ENCODE measurements at places on chromosomes 3 and 15.

- no peak for DNase-seq
Observed at GRCh38 chr15:38954090-38954489, 389.5 kb upstream of the RASGRP1 start.

- DNase-seq: no peak
Observed at GRCh38 chr15:73015493-73015892, 36.8 kb upstream of the NEO1 start.

DNA sequence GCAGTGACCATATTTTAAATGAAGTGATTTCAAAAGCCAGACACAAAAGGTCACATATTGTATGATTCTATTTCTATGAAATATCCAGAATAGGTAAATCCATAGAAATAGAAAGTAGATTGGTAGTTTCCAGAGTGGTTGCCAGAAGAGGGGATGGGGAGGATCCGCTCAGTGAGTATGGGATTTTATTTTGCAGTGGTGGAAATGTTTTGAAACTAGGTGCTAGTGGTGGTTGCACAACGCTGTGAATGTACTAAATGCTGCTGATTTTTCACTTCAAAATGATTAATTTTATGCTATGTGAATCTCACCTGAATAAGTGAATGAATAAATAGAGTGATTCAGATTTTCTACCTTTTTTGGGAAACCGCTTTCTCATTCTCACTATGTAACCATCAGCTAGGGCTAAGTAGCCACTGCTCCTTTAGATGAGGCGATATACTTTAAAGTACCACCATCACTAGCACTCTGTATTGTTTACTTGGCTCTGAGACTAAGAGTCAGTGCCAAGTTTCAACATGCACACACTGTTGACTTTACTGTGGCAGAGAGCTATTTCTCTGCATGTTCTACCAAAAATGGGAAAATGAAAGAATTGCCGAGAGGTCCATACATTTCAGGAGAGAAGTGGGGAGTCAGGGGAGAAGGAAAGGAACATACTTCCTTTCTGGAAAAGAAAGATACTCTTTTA lies 90.7 kb upstream of the GOLIM4 start:
- DNase-seq: no peak

DNA sequence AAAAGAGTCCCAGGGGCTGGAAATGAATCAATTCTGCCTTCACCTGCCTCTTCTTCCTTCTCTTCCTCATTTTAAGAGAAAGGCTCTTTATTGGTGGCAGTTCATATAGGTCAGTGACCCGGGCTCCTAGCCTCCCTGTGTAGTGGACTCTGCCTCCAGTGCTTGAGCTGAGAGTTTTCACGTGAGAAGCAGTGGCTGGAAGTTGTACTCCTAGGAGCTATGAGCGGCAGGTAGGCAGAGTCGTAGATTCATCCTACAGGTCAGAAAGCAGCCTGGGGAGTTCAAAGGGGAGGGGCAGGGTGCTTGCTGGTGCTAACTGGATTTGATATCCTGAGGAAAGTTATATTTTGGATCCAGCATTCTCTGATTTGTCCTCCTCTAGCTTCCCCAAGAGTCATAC lies 101.1 kb downstream of the RPLP1 start:
- DNase-seq: no peak

- DNase-seq: no peak
Observed at GRCh38 chr3:15630646-15631350, 29.3 kb downstream of the BTD start.

DNA sequence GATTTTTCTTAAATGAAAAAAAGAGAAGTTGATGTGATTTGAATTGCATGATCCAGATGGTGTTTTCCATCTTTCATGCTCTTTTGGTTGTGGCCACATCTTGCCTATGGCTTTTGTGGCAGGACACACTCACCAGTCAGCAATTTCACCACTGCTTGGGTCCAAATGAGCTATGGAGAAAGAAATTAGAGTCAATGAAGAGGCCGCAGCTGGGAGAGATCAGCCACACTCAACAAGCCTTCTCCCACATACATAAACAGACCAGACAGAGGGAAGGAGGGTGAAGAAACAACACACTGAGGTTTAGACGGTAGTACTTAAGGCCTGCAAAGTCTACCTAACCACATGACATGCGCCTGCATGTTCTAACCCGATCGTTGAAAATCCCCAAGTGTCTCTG lies 110.7 kb upstream of the CDIN1 start:
- DNase-seq: peak; percentile 75

DNA sequence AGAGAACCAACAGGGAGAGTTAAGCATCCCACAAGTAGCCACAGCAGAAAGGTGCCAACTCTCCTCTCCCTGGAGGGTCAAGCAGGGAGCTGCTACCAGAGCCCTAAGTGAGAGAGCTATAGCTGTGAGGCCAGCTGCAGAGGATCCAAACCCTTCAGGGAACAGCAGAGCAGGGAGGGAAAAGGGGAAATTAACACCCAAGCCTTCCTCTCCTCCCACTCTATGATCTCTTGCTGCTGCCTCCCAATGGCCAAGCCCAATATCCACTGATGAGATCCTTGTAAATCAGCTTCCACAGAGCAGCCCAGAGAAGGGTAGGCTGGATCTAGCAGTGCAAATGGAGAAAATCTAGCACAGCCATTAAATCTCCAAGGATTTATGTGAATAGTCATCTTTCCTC lies 68.2 kb upstream of the THBS1 start:
- DNase-seq: no peak
